ENCODE measurements at places on chromosomes 13 and 19. TPM values are rescaled to one million over a fixed set of nuclear protein-coding genes. Genes with fewer than 3 reads are reported as not detected.

- DNase-seq: no peak
These were observed 62.4 kb downstream of the AKAP11 start for GRCh38 chr13:42334329-42334706.

GRCh38 chr13:50378509-50379044 is 363.3 kb downstream of the KCNRG start:
- peak; percentile 55 for DNase-seq

- DNase-seq: no peak
These were observed 63.4 kb downstream of the PEPD start for GRCh38 chr19:33458171-33458633.

- no peak for DNase-seq
These were observed 11.7 kb upstream of the FAM216B start for GRCh38 chr13:42769650-42770049.

- no peak for DNase-seq
These were observed 15.4 kb downstream of the DNASE2 start for GRCh38 chr19:12865746-12866415.

DNA sequence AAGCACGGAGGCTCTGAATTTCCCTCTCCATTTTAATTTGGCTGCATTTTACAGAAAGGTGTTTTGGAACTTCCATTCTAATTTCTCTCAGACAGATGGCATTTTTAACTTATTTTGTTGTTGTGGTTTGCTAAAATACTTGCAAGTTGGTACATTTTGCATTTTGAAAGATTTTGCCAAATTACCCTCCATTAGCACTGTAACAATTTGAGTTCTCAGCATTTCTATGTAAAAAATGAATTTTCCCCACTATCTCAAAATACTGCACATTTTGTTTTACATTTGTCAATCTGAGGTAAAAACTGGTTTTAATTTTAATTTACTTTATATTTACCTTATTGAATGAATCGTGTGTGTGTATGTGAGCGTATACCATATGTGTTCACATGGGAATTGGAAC is 7.0 kb upstream of the HNRNPL start:
- no peak for DNase-seq

DNA sequence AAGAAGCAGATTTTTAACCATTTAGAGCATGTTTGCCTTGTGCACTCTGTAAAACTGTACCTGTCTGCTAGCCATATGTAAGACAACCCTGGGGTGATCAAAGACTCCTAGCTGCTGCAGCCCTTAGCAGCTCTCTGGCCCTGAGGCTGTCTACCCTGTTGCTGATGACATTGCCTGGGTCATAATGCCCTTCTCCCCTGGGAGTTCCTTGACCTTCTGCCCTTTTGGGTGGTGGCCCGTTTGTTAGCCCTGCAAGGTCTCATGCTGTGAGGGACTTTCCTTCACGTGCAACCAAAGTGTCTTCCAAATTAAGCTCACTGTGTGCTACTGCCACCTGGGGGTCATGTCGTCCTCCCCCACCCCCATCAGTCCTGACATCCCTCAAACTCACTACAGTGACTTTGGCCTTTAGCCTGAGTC is 7.4 kb downstream of the GPC6 start:
- no peak for DNase-seq

GRCh38 chr13:35387682-35388250 is 88.7 kb downstream of the MAB21L1 start:
- no peak for DNase-seq

- peak; percentile 17 for DNase-seq
These were observed 654 bp downstream of the ZNF579 start for GRCh38 chr19:55579766-55580621.

DNA sequence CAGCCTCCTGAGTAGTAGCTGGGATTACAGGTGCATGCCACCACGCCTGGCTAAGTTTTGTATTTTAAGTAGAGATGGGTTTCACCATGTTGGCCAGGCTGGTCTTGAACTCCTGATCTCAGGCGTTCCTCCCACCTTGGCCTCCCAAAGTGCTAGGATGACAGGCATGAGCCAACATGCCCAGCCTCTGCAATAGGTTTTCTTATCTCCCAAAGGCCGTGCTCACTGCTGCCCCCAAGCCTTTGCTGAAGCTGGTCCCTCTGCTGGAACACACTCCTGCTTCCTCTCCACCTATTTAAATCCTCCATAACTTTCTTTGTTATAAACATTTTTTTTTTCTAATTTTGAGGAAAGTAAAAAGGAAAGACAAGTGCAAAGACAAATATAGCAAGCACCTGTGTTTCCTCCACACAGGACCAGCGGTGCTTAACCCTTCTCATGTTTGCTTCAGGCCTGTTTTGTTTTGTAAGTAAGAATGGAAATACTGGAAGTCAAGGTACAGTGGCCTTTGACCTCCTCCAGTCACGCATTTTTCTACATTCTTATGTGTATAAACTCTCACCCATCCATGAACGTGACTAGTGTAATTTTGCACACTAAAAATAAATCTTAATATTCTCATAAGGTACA is 14.5 kb upstream of the TNFAIP8L1 start:
- DNase-seq: no peak

DNA sequence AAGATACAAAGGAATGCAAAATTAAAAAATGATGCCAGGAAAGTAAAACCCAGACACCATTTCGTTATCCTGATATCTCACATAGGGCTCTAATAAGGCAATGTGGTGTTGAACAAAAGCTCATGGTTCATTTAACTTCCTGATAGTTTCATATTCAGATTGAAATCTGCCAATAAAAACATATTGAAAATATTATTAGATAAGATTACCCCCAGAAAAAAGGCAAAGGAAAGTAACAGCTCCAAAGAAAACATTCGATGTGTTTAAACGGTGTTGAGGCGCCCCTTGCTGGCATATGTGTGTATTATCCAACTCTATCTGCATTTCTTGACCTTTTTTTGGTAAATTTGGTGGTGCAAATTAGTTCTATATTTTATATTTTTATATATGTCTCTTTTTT is 75.9 kb downstream of the ESD start:
- peak; percentile 18 for DNase-seq

- DNase-seq: no peak
These were observed 11.0 kb upstream of the JUND start for GRCh38 chr19:18292462-18292809.

GRCh38 chr19:13726323-13726722 is 38.0 kb upstream of the MRI1 start:
- no peak for DNase-seq

DNA sequence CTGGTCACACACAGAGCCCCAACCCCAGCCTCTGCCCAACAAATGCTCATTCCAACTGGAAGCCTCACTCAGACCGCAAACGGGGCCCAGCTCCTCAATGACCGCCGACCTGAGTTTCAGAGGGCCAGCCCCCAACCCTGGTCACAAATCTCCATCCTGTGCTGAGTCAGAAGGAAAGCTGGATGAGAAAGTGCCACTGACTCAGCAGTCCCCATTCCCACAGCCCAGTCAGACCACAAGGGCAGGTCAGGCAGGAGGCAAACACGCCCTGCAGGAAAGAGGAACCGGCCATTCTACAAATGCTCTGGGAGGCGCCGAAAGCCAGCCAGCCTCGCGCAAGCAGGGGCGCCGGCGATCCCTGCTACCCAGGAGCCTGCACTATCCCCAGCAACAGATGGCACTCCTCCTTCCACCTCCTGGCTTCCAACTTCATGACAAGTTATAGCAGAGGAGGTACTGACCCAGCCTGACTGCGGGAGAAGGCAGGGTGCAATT is 14.1 kb upstream of the PRKD2 start:
- no peak for DNase-seq

DNA sequence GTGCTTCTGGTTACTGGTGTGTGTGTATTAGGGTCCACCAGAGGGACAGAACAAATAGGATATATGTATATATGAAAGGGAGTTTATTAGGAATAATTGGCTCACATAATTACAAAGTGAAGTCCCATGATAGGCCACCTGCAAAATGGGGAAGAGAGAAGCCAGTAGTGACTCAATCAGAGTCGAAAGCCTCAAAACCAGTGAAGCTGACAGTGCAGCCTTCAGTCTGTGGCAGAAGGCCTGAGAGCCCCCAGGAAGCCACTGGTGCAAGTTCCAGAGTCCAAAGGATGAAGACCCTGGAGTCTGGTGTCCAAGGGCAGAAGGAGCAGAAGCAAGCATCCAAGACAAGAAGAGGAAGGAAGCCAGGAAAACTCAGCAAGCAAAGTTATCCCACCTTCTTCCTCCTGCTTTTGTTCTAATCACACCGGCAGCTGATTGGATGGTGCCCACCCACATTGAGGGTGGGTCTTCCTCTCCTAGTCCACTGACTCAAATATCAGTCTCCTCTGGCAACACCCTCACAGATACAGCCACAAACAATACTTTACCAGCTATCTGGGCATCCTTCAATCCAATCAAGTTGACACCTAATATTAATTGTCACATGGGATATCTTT is 21.7 kb upstream of the SCEL start:
- no peak for DNase-seq

GRCh38 chr13:93116809-93117208 is 109.8 kb upstream of the GPC6 start:
- no peak for DNase-seq

- peak; percentile 73 for DNase-seq
These were observed 1.8 kb upstream of the SPRY2 start for GRCh38 chr13:80342471-80343371.

GRCh38 chr19:1856698-1857603 is 6.4 kb downstream of the KLF16 start:
- no peak for DNase-seq

DNA sequence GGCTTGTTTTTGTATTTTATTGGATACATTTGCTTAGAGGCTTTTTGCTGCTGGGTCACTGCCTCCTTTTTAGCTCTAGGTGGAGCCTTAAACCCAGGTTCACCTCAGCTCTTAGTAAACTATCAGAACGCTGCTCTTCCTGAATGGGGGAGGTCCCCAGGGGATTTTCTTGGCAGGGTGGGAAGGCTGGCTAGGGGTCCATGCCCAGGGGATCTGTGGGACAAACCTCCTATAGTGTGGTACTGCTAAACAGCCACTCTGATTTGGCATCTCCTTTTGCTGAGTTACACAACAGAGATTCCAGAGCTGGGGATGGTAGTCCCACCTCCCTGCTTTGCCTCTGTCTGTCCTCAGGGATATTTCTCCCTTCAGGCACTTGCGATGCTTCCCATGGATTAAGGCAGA is 204.9 kb downstream of the ZIC5 start:
- DNase-seq: no peak

DNA sequence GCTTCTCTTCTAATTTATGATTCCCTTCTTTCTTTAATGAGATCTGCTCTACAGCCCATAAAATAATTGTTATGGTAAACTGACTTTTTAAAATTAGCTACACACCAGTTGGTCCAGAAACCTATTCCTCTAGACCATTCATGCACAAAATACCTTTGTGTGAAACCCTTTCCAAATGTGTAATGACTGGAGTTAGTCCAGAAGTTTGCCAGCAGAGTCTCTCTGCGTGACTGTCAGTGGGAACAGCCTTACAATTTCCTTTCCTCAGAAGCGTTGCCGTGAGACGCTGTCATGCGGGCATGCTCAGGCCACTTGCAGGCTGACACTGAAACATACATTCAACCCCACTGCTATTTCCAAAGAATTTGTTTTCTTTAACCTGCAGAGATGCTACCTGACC is 965.2 kb downstream of the PCDH9 start:
- DNase-seq: no peak

GRCh38 chr19:28519218-28519779 is 693.7 kb downstream of the UQCRFS1 start:
- no peak for DNase-seq

GRCh38 chr13:40456979-40457553 is 209.4 kb downstream of the FOXO1 start:
- no peak for DNase-seq

DNA sequence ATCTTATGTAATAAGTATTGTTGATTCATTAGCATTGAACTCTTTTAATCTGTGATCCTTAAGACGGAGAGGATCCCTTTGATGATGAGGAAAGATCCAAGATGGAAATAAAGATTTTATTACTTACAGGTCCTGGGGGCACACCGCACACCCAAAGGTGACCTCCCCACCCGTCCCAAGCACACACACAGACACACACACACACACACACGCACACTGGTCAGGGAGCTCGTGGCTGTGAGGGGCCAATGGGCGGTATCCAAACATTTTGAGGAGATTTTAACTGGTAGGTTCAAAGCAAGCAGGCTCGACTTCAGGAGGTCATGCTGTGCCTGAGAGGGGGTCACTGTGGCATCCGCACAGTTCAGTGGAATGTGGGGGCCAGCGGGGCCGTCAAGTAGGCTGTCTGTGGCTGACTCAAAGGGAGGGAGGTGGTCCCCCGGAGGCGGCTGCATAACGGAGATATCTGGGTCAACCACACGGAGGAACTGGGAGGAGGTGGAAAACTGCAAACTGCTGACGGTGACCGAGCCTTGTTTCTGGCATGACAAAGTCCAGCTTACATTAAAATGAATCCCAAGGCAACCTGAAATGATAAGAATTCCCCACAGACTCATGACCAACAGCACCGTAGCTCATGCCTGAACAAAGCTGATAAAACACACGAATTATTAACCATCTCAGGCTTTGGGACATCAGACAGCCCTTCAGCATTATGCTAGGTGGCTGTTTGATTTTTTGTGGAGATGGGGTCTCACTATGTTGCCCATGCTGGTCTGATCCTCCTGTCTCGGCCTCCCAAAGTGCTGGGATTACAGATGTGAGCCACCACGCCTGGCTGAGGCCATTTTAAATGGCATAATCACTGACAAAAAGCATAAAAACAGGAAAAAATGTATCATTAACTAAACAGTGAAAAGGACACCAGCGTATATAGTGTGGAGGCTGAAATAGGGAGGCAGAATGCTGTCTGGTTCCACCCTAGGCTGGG is 20.9 kb upstream of the SIGLEC11 start:
- no peak for DNase-seq

DNA sequence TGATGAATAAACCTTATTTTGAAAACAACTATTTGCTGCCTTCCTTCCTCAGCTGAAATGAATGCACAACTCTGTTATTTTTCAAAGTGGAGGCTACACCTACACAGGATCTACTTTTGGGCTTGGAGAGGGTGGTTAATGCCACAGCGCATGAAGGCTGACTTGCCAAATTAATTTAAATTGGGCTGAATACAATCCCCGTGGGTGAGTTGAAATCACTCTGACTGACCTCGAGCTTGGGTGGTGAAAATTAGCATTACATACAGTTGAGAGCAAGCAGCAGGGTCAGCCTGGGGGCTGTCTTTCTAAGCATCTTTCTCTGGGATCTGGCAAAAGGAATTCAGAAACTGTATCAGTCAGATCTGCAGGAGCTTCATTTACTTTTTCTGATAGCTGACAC is 38.5 kb downstream of the TPT1 start:
- no peak for DNase-seq

GRCh38 chr19:50718255-50719118 is 1.1 kb downstream of the SHANK1 start:
- DNase-seq: no peak

SIAH3 gene
- 0.14 TPM for total RNA-seq

NDUFB7 gene
- 255 TPM for total RNA-seq

COX7A1 gene
- 45.0 TPM for total RNA-seq

IQCN gene
- 0.57 TPM for total RNA-seq

METTL21C gene
- total RNA-seq: not detected

LCP1 gene
- total RNA-seq: 596 TPM

ETV2 gene
- 0.76 TPM for total RNA-seq

KCTD4 gene
- not detected for total RNA-seq

ATP4B gene
- 0.38 TPM for total RNA-seq

SRRM5 gene
- 0.05 TPM for total RNA-seq

NRTN gene
- 1.7 TPM for total RNA-seq
